Coronary artery (tissue), 2 donors: ENCODE measurements at places on chromosomes 12 and 14.

GRCh38 chr14:22482085-22482694 lies 106.8 kb downstream of the DAD1 start:
- no peak for DNase-seq

DNA sequence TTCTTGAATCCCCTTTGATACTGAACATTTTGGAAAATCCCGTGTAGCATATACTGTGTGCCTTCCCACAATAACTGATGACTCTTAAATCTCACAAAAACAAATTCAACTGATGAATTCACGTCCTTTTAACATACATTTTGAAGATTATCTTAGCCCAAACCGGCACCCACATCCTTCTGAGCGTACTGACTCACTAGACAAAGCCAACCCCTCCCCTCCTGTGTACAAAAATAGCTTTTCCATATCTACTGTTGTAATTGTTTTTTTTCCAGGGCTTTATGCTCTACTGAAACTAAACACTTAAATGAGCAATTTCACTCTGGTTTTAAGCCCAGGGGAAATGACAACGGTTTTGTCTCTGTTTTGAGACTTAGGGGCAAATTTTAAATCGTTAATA lies 109.4 kb upstream of the ATF7IP start:
- DNase-seq: no peak

DNA sequence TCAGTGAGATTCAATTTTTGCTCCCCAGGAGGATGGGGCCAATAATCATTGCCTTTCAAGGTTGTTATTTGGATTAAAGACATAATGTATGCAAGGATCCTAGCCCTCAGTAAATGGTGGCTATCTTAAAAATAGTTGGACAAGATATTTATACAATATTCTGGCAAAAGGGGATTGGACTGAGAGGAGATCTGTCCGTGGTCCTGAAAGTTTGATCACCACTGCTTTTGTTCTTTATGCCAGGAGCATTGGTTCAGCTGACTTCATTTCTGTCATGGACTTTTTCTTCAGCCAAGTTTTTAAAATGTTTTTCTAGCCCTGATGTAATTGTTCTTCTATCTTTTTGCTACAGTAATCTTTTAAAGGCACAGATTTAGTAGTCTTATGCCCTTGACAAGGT lies 70.2 kb upstream of the TCL1A start:
- DNase-seq: no peak

DNA sequence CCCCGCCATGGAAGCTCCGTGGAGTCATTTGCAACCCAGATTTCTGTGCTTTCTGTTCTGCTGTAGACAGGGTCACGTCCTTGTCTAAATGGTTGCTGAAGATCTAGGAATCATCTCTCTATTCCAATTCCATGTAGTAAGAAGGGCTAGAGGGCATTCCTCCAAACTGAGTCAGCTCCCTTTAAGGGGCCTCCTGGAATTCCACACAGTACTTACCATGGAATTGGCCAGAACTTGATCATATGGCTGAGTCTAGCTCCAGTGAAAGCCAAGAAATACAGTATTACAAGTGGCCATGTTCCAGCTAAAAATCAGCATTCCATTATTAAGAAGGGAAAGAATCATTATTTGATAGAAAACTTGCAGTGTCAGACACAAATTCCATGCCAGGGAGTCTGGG lies 171.9 kb downstream of the PRKCH start:
- DNase-seq: no peak

GRCh38 chr12:124736115-124737039 lies 127.3 kb downstream of the SCARB1 start:
- no peak for DNase-seq

- DNase-seq: no peak
Observed at GRCh38 chr12:119447126-119447525, 112.6 kb downstream of the CCDC60 start.

DNA sequence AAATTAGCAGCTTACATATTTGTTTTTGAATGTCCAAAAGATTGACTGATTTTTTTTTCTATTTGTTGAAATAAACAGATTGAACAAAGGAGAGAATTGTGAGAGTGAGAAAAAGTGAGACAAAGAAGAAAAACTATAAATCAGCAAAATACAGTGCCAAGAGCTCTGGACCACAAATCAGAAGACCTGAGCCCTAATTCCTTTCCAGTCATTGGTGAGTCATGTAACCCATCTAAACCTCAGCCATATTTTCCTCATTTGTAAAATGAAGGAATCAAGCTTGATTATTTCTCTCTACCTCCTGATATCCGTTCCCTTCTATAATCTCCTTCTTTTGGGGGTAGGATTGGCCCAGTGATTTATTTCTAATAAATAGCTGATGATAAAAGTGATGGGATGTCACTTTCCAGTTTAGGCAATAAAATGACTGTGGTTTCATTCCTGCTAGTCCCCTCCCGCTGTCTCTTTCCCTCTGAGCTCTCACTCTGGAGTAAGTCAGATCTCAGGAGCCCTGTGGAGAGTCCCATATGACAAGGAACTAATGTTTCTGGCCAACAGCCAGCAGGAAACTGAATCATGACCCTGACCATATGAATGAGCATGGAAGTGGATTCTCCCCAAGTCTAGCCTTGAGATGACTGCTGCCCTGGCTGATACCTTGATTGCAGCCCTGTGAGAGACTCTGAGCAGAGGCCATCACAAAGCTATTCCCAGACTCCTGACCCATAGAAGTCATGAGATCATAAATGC lies 218.9 kb downstream of the ACSS3 start:
- no peak for DNase-seq

DNA sequence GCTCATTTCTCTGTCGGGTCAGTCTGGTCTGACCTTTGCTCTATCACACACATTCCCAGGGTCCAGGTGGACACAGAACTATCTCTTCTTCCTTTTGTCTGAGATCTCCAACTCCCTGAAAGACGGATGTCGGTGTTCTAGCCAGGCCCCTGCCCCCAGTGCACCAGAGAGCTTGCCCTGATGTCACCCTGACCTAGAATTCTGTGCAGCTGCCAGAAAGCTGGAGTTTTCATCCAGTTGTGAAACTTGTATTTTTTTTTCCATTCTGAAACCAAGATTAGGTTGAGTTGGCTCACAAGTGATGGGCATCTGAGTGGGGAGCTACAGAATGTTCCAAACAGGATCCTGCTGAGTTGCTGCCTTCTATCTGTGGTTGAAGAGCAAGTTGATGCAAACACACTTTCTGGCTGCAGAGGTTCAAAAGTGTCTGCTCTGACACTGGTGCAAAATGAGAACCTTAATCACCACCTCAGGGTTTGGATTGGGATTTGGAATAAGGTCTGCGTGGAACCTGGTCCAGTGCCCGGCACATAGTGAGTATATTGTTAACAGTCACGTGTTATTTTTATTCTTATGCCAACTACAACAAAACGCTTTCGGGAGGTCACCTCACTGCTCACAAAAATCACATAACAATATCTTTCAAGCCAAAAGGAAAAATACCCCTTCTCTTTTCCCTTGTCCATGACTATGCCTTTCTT lies 211.5 kb downstream of the SLC15A4 start:
- no peak for DNase-seq

GRCh38 chr12:113396828-113397496 lies 6.7 kb downstream of the SDS start:
- DNase-seq: no peak

DNA sequence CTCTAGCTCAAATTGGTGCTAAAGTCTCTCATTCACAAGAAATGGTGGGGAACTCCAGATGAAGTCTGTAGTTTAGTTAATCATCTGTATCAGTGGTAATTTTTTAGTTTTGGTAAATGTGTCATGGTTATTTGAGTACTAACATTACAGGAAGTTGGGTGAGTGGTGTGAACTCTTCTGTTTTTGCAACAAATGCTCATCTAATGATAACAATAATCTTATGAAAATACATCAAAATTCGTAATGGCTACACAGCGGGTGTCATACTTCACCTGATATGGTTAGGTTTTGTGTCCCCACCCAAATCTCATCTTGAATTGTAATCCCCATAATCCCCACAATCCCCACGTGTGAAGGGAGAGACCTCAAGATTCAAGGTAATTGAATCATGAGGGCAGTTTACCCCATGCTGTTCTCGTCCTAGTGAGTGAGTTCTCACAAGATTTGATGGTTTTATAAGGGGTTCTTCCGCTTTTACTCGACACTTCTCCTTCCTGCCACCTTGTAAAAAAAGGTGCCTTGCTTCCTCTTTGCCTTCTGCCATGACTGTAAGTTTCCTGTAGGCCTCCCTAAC lies 209.3 kb upstream of the FOXN3 start:
- no peak for DNase-seq

GRCh38 chr12:57134949-57135348 lies 6.7 kb downstream of the LRP1 start:
- DNase-seq: no peak

DNA sequence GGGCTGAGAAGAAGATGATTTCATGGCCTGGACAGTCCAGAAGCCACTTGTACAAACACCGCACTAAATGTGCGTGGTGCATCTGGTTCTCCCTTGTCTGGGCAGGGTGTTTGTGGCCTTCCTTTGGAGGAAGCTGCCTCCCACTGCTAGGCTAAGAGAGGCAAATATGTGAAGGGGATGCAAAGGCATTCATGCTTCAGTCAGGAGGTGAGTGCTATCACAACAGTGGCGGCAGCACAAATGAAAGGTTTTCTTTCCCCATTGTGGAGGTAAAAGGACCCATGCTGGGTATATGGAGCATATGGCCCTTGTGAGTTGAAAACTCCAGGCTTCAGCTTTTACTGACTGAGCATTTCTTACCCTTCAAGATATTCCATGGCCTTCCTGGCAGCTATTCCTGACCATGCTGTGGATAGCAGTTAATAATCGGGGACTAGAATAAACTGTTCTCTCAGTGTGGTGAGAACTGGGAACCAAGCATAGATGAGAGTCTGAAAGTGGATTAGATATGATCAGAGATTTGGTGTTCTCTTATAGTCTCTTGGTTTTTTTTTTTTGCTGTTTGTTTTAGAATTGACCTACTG lies 69.9 kb downstream of the MYRFL start:
- DNase-seq: no peak
